ENCODE measurements at places on chromosomes 5 and 9.

DNA sequence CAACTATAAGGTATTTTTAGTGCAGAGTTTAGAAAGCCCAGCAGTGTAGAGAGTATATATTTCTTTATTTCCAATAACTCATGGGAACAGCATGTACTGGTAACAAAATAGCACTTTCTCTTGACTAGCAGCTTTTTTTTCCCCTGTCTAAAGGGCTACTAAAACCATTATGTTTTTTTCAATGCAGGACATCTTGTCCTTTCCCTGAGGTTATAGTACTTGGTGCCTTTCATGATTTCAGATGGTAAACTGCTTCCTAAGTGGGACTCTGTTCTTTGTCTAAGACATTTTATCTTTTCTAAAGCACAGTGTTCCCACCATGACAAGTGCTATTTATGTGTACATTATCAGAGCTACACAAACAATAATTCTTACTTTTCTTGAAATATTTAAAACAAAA lies 122.3 kb downstream of the SLC24A2 start:
- H3K27ac ChIP-seq = no peak overlapping the region
- H3K4me3 ChIP-seq = no peak overlapping the region
- no peaks in the 10 kb centered on the region for H3K4me1 ChIP-seq

DNA sequence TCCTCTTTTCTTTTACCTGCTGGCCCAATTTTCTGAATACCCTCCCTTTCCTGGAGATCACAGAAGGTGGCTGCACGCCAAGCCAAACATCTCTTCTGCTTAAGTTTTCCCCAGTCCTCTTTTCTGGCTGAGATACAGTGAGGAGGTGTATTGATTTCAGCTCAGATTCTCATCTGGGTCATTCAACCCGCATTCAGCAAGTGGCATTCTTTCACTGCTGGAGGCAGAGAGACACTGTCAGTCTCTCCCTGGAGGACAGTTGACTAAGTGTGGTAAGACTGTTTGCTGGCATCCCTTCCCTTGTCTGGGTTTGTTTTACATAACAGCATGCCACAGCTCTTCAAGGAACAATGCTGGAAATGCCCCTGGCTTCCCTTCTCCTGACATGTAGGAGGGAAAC lies 60.5 kb downstream of the GABRG2 start:
- no peak overlapping the region for H3K4me3 ChIP-seq
- no peak overlapping the region for H3K27ac ChIP-seq
- DNase-seq = no peak
- no peaks in the 10 kb centered on the region for H3K36me3 ChIP-seq

DNA sequence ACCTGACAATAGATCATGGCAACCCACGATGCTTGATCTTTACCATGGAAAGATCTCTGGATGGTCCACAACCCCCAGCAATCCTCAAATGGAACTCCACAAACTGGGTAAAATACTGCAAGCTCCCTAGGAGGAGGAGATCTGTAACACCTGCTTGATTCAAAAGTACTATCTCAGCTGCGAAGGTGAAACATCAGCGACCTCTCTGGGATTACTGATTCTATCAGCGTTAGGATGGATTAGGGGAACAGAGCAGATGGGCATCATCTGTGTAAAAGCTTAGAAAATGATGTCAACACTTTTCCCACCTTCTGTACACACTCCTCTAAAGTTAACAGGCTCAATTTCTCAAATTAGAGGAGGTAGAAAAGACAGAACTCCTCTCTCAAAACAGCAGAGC lies 31.5 kb upstream of the TRPC7 start:
- no peak overlapping the region for H3K4me3 ChIP-seq
- DNase-seq = no peak
- no peaks in the 10 kb centered on the region for H3K27me3 ChIP-seq

DNA sequence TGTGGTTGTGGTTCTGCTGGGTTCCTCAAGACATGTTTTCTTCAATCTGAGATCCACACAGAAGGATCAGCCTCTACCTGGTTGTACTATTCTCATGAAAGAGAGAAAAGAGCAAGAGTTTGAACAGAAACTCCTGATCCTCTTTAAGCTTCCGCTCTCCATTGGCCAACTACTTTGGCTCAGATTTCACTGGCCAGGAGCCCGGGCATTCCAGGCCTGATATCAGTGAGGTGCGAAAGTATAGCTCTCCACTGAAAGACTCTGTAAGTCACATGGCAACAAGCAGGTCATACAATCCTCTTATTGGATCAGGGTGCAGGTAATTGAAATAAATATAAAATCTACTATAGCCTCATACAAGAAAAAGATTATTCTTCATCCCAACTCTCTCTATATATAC lies 920.5 kb downstream of the TLE4 start:
- H3K36me3 ChIP-seq = no peaks in the 10 kb centered on the region
- DNase-seq = no peak
- H3K4me3 ChIP-seq = no peak overlapping the region
- H3K4me1 ChIP-seq = no peaks in the 10 kb centered on the region
- no peak overlapping the region for H3K27ac ChIP-seq

Data from B cell (primary cell).